ENCODE measurements at places on chromosomes 4 and X.

DNA sequence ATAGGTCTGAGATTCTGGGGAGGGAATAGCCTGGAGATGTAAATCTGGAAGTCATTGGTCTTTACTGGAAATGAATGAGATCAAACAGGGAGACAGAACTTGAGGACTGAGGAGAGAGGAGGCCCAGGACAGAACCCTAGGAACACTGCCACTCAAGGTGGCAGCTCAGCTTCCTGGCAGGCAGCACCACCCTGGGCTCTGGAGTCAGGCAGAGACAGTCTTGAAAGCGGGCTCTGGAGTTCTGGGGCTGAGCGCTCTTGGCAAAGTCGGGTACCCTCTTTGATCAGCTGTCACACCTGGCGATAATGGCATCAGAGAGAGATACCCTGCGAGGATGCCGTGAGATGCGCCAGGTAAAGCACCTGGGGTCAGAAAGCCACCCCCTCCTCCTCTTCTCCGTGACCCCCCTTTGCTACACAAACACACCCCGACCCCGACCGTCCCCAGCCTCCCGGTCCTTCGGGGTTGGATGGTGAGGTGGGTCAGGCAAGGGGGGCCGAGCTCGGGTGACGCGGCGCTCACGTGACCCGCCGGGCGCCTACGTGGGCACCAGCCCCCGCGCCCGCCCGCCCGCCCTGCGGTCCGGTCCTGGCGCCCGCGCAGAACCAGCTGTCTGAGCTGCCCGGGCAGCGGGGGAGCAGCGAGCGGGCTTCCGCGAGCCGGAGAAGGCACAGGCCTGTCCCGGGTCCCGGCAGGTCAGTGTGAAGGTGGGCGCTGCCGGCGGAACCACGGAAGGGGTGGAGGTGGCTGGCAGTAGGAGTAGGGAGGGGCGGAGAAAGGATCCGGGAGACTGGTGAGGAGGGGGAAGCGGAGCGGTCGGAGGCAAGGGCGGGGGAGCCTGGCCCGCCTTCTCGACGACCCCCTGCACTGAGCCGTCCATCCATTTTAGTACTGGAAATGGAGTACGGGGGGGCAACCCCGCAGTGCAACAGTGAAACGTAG lies at the start of gene TCEAL3:
Gene TCEAL3 (plus strand): TSS at position 600 of the 942 bp plus-strand sequence. CDS start 1,102 bp downstream, outside the sequence.
- peak; percentile 40 for DNase-seq

- DNase-seq = no peak
Observed at GRCh38 chrX:46268412-46268811, 276.8 kb downstream of the ZNF674 start.

DNA sequence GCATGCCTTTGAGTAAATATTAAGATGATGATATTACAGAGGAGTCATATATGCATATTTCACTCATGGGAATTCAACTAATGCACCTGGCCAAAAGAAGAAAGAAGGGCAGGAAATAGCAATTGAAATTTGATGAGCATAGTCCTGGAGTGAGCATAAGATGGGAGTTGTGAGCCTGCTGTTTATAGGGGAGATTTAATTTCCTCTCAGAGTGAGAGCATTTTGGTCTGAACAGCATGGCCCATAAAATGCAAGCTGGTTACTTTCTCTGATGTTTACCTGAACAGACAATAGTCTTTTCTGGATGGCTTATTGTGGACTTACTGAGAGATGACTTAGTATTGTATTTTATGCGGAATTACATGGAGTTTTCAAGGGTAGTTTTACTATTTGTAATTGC lies 53.6 kb downstream of the FHIP1A start:
- DNase-seq = no peak

DNA sequence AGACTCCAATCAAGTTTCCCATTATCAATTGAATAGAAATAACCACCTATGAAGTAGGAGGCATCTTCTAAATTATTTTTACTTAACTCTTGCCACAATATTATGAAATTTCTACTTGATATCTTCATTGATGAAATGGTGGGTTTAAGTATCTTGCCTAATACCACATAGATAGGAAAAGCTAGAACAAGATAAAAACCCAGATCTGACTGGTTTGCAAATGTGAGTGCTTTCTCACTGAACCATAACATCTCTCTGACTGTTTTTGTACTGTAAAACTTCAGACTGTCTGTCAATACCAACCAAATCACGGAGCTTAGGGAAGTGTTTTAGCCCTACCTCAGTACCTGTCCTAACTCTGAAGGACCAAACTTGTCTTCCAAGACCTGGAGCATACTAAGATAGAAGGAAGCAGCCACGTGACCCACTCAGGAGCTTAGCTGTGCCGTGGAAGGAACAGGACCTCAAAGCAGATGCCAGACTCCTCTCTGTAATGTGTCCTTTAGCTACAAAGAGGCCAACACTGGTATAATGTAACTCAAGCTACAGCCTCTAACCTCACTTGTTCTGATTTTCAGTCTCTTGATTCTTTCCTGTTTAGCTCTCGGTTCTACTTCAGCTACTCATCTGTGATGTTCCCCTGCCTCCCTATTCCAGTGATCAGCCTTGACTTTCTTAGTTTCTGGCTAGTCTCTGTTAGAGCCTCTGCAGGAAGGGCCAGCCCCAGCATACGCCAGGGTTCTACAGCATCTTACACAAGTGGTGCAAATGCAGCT lies 84.4 kb downstream of the LRP2BP start:
- DNase-seq = no peak

GRCh38 chr4:153809307-153809706 lies 20.4 kb upstream of the SFRP2 start:
- DNase-seq = no peak

GRCh38 chrX:24777660-24778059 lies 83.9 kb downstream of the POLA1 start:
- no peak for DNase-seq

GRCh38 chrX:20487227-20487626 lies 220.5 kb upstream of the RPS6KA3 start:
- no peak for DNase-seq

- no peak for DNase-seq
Observed at GRCh38 chr4:102439236-102439614, 61.9 kb upstream of the NFKB1 start.

DNA sequence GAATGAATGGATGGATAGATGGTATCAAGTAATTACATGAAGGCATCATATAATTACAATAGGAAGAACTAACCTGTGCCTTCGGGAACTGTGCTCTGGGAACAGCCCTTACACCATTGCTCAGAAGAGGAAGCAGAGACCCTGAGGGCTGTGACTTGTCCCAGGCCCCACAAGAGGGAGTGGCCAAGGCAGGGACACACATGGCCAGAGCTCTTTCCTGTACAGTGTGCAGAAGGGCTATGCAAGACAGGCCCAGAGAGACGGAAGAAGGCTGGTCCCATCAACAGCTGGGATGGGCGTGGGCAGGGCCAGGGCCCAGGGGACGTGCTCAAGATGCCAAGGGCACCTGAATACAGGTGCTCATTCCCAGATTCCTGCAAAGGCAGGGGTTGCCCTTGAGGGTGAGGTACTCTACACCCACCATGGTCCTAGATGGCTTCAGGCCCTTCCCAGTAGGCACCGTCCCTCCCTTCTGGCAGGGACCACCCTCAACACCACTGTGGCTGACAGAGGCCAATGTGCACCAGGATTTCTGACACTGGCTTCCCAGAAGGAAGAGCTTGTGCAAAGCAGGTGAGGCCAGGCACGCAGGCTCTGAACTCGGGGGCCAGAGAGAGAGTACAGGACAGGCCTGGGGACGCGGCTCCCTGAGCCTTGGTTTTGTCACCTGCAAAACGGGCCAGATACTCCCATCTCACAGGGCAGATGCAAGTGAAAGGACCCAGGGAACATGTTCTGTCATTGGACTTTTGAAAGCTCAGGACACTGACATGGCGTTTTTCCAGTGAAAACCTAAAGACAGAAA lies 1.7 kb downstream of the EVC2 start:
- no peak for DNase-seq

GRCh38 chr4:86818841-86819240 lies 30.3 kb downstream of the SLC10A6 start:
- no peak for DNase-seq

DNA sequence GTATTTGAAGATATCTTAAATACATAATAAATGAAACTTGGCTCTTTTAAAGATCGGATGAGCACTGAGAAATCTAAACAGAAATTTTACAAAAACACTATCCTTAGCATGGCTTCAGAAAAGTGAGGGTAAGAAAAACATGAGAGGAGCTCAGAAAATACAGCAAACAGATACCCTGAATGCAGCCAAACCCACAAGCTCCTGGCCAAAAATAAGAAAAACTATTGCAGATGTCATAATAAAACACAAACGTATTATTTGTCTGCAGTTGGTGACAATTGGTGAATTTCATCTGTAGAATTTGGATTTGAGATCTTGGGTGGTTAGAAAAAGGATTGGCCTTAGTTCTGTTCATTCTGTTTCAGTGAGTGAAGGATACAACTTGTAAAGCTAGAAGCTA lies 603.9 kb downstream of the INPP4B start:
- DNase-seq = no peak

GRCh38 chrX:149638860-149639259 lies 7.3 kb upstream of the TMEM185A start:
- DNase-seq = no peak
